ENCODE measurements at places on chromosomes 1 and 21.

DNA sequence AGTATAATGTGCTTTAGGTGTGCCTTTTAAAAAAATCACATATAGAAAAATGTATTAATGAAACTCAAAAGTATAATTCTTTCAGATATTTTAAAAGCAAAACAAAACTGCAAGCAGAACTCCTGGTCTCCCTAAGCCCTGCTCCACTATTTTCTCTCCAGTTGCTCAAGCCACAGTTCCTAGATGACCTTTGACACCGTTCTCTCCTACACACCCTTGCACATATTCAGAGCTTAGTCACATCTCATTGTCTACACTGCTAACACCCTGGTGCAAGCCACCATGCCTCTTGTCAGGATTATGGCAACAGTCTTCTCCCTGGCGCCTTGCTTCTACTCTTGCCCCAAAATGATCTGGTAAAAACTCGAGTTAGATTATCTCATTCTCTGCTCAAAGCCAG, 50.2 kb upstream of the ROR1 start:
- DNase-seq, result no peak

DNA sequence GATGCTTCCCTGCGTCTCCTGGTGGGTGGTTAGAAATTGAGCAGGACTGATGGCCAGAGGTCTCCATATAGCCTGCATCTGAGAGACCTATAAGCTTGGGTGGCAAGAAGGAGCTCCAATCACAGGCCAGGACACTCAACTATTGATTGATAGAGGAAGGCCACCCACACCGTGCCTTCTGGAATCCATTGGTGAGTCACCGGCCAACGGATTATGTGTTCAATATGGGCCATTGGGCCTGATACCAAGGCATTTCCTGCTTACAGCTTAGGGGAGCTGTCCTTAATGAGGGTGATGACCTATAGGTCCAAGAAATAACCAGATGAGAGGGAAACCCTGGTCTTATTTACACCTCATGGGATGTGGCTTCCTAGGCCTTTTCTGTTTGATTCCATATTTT, 115.1 kb downstream of the PLPP3 start:
- no peak for DNase-seq

DNA sequence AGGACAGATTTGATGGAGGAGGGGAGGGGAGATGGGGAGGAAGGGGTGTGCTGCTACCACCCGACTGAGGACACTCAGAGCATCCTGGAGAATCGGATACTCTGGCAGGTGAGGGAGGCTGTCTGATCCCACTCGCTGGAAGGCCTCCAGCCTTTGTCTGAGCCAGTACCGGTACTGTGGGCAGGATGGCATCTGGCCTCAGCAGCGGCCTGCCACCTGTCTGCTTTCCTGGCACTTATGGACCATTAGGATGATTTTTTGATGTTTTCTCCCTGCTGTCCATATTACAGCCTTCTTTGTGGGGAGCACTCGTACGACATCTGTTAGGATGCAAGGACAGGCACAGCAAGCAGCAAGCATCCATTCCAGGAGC, 11.5 kb downstream of the ATP2B4 start:
- DNase-seq, result no peak

DNA sequence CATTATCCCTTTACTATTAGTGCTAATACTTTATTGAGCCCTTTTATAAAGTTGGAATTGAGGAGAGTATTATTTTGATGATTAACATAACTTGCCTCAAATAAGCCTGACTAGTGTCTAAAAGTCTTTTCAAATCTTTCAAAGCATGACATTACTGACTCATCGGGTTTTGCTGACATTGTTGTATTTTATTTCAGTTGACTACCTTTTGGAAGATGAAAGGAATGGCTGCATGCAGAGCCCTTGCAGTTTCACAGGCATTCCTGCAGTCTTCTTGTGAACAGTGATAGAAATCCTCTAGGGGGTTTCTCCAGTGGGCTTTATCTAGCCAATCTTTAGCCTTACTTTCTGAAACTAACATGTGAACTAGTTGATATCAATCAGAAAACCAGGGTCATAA, 43.0 kb upstream of the TMEM61 start:
- DNase-seq, result no peak

- no peak for DNase-seq
Measured at GRCh38 chr1:181918880-181919525, 142.5 kb downstream of the ZNF648 start.

- DNase-seq, result peak; percentile 79
Measured at GRCh38 chr21:43812139-43812821, 22.9 kb downstream of the RRP1 start.

- no peak for DNase-seq
Measured at GRCh38 chr1:32860566-32860965, 10.1 kb downstream of the FNDC5 start.

DNA sequence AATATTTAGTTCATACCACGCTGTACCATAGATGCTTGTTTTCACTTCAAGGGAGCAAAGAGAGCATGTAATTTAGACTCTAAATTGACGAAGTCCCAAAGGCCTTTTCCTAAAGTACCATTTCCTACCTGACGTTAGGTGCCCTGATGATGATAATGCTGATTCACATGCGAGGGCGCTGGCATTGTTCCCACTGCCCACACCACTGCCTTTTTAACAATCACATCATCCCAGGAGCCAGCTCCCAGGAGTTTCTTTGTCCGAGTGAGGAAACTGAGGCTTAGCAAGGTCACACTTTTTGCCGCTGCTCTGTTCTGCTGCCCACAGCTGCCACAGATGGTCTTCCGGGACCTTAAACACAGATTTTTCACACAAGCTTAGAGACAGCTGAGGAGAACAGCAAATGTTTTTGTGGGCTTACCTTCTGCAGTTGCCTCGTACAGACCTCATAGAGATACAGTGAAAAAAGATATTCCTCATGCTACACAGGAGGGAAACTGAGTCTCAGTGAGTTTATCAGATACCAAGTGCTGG, 69.4 kb downstream of the EVA1C start:
- DNase-seq, result no peak

GRCh38 chr1:23801876-23802275, 1.3 kb upstream of the GALE start:
- no peak for DNase-seq

DNA sequence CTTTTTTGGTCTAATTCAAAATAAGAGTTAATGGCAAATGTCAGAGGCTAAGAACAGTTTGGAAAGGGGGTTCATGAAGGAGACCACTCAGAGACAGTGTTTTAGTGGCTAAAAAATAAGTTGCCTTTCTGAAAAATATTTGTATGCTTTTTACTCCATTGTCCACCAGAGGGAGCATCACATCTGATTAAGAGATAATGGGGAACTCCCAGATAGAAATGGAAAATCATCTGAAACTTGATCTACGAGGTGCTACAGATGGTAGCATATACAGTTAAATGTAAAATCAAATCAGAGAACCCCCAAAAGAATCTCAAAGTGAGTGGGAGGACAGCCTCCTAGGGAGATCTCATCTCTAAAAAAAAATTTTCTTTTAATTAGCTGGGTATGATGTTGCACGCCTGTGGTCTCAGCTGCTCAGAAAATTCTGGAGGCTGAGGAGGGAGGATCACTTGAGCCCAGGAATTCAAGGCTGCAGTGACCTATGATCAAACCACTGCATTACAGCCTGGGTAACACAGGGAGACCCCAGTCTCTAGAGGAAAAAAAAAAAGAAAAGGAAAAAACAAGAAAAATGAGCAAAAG, 9.7 kb downstream of the SMYD3 start:
- no peak for DNase-seq

- DNase-seq, result no peak
Measured at GRCh38 chr1:201826830-201827229, 2.1 kb upstream of the IPO9 start.

GRCh38 chr1:222792744-222793143, 22.1 kb upstream of the DISP1 start:
- DNase-seq, result no peak

DNA sequence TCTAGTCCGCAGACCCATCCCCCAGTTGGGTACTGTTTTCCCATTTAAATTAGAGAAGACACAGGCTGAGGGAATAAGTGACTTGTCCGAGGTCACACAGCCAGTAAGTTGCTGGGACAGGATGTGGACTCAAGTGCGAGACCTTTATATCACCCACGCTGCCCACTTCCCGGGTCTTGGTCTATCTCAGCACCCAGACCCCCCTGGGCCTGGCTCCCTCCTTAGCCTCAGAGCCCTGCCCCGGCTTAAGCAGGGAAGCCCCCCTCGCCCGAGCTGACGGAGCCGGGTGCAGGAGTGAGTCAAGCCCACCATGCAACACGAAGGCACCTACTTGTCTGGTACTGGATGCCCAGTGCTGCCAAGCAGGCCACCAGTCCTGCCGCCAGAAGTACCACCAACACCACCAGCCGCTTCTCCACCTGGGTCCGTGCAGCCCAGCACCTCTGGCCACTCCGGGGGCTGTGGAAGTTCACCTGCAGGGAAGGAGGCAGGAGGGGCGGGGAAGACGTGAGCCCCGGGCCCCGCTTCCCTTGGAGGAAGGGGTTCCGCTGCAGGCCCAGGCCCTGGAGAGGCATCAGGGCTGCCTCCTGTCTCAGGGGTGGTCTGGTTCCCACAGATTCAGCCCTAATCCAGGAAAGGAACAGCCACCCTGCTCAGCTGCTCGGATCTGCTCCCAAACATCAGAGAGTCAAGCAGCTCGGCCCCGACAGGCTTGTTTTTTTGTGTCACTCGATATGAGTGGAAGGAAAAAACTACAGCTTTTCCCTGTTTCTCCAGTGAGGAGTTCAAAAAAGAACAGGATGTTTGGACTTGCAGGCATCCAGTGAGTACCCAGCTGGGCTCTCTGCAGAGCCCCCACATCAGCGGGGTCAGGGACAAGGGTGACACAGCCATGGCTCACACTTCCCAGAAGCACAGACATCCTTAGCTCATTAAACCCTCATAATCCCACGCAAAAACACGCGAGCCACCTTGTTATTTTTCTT, 11.1 kb downstream of the ECE1 start:
- DNase-seq, result no peak

GRCh38 chr1:89780721-89781120, 40.1 kb upstream of the LRRC8D start:
- peak; percentile 26 for DNase-seq

DNA sequence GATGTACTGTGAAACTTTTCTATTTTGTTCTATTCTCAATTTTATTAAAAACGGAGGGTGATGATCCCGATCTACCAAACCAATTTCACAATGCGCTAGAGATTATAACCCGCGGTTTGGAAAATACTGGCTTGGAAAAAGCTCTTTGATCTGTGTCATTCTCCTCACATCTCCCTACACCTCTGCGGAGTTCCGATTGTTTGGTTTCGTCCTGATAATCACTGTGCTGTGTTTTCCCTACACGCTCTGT, 536 bp upstream of the ABCD3 start:
- no peak for DNase-seq

GRCh38 chr1:84758968-84759491, 68.8 kb upstream of the SSX2IP start:
- no peak for DNase-seq

DNA sequence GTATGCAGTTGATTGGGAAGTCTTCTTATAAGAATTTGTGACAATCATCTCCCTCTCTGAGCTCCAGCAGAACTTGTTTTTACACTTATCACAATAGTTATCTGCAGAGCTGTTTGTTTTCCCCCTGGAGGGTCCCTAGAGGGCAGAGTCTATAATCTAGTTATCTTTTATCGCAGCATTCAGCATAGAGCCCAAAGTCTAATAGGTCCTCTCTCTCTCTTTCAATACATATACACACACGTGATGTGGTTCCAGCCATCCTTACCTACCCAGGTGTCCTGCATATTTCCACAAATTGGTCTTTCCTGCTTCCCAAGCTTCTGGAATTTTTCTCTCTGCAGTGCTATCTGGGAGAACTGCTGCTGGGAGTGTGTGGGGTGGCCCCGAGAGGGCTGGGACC, 229.6 kb upstream of the KIAA0040 start:
- no peak for DNase-seq

GRCh38 chr1:219961684-219962083, 33.3 kb upstream of the SLC30A10 start:
- DNase-seq, result no peak

DNA sequence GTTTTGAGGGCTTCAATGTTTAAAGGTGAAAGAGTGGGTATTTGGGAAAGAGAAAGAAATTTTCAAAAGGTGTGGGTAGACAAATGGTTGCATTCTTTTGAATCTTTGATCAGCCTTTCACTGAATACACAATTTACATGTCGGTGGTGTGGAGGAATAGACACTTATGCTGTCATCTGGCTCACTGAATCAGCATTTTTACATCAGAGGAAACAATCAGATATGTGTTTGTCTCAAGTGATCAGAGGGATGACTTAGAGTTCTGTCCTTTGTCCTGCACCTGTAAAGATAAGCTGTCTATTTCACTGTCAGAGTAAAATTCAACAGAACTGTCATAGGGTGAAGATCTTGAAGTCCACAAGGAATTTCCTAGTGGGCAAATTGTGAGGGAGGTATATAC, 170.9 kb upstream of the USP25 start:
- DNase-seq, result no peak

DNA sequence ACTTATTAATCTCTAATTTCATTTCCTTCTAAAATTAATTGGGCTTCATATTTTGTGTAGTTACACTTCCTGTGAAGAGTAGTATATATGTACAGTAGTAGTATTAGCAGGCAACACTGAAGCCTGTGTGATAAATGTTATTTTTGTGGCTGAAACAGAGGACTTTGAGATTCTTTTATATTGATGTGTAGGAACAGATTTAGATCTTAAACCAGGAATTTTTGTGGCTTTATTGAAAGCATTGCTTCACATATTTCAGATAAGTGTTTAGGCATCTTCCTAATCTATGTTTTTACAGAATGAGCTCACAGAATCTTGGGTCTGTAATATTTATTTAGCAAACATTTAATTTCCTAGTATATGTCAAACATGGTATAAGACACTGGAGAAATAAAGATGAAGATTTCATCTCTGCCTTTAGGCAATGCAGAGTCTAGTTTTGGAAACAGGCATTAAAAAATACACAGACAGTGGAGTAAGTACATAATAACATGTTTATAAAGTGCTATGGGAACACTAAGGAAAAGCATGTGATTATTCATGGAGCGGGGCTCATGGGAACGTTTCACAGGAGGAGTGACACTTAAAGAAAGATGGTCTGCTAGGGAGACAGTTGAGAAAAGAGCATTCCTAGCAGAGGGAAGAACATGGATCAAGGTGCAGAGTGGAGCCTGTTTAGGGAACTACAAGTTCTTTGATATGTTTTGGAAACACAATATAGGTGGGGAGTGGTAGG, 52.7 kb downstream of the MIGA1 start:
- no peak for DNase-seq
